ENCODE measurements at places on chromosomes 1 and 21. TPM values are rescaled to one million over a fixed set of nuclear protein-coding genes. Genes with fewer than 3 reads are reported as not detected.

CYP4Z1 gene
- not detected for total RNA-seq

TFF3 gene
- total RNA-seq = 39.0 TPM

AIM2 gene
- 34.0 TPM for total RNA-seq

AKT3 gene
- 74.5 TPM for total RNA-seq

PLA2G2A gene
- 1.6 TPM for total RNA-seq

SH3BGR gene
- 0.69 TPM for total RNA-seq

KRTAP13-3 gene
- not detected for total RNA-seq

FCRL6 gene
- total RNA-seq = 20.1 TPM

DNA sequence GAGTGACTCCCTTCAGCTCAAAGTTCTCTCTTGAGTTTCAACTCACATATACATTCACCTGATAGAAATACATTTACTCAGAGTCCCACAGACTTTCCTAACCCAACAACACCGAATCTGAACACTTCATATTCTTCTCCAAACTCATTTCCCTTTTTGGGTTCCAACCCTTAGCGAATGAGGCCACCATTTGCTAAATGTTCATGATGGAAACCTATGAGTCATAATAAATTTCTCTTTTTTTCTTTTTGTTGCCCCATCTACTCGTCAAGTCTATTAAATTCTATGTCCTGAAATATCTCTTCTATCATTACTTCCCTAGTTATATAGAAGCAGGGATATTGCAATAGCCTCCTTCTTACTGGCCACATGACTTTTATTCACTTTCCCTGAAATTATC is 100.1 kb downstream of the HLX start:
- H3K27ac ChIP-seq = no peak overlapping the region
- DNase-seq = no peak

GRCh38 chr1:66444438-66445265 is 89.3 kb upstream of the SGIP1 start:
- H3K27me3 ChIP-seq = no peaks in the 10 kb centered on the region
- H3K4me3 ChIP-seq = no peak overlapping the region
- no peak for DNase-seq
- H3K27ac ChIP-seq = no peak overlapping the region
- H3K4me1 ChIP-seq = peaks cover 6% of the 10 kb centered on the region

DNA sequence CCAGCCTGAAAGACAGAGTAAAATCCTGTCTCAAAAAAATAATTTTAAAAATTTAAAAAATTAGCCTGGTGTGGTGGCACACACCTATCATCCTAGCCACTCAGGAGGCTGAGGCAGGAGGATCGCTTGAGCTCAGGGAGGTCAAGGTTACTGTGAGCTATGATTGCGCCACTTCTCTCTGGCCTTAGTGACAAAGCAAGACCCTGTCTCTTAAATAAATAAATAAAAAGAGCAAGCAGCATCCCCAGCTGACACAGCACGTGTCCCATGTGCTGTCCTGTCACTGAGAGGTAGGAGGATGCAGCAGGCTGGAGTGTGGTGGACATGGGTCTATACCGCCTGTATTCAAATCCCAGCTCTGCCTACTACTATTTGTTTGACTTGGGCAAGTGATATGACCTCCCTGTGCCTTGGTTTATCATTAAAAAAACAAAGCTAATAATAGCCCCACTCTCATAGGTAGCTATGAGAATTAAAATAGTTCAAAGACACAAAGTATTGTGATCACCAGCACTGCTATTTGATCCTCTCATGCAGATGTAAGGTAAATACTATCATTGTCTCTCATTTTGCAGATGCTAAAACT is 22.2 kb upstream of the ECE1 start:
- H3K27me3 ChIP-seq = no peaks in the 10 kb centered on the region
- peaks cover 6% of the 10 kb centered on the region for H3K36me3 ChIP-seq
- DNase-seq = no peak
- H3K4me3 ChIP-seq = no peak overlapping the region
- no peak overlapping the region for H3K27ac ChIP-seq

GRCh38 chr1:153572569-153573015 is 6.9 kb upstream of the S100A2 start:
- no peaks in the 10 kb centered on the region for H3K36me3 ChIP-seq
- H3K4me3 ChIP-seq = no peak overlapping the region
- peaks cover 38% of the 10 kb centered on the region for H3K4me1 ChIP-seq
- peak; percentile 91 for DNase-seq
- H3K27ac ChIP-seq = peak overlapping the region; percentile 68

- H3K36me3 ChIP-seq = no peaks in the 10 kb centered on the region
- DNase-seq = peak; percentile 88
- H3K4me1 ChIP-seq = peaks cover 46% of the 10 kb centered on the region
- H3K27ac ChIP-seq = peak within 1 kb of the TSS; percentile 79
- H3K27me3 ChIP-seq = peaks cover 7% of the 10 kb centered on the region
Observed at GRCh38 chr1:212699625-212700222, at the start of gene BATF3. Gene BATF3 (minus strand): TSS chr1:212699840. CDS start chr1:212699762, 78 bp downstream.

DNA sequence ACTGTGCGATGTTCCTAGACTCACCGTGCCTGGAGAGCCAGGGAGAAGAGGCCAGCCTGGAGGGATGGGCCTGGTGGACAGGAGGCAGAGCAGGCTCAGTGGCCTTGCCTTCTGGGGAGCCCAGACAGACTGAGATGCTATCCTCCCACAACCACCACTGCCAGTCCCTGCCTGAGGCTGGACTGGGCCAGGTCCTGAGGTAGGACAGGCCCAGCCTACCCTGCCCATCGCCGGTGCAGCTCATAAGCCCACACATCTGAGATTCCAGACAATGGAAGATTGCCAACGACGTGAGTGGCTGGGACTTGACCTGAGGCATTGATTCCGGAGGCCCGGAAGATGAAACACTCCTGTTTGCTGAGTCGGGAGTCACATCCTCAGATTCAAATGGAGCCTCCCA is 5.8 kb downstream of the CLEC20A start:
- H3K36me3 ChIP-seq = no peaks in the 10 kb centered on the region
- no peak overlapping the region for H3K27ac ChIP-seq
- H3K4me1 ChIP-seq = peaks cover 13% of the 10 kb centered on the region
- no peaks in the 10 kb centered on the region for H3K27me3 ChIP-seq
- no peak overlapping the region for H3K4me3 ChIP-seq

- H3K36me3 ChIP-seq = no peaks in the 10 kb centered on the region
- H3K4me3 ChIP-seq = no peak overlapping the region
- no peak overlapping the region for H3K27ac ChIP-seq
- H3K4me1 ChIP-seq = no peaks in the 10 kb centered on the region
Observed at GRCh38 chr1:117260761-117261423, 50.2 kb upstream of the VTCN1 start.

GRCh38 chr1:230935852-230936251 is 42.8 kb downstream of the TTC13 start:
- DNase-seq = no peak
- no peak overlapping the region for H3K27ac ChIP-seq
- peaks cover 9% of the 10 kb centered on the region for H3K36me3 ChIP-seq

DNA sequence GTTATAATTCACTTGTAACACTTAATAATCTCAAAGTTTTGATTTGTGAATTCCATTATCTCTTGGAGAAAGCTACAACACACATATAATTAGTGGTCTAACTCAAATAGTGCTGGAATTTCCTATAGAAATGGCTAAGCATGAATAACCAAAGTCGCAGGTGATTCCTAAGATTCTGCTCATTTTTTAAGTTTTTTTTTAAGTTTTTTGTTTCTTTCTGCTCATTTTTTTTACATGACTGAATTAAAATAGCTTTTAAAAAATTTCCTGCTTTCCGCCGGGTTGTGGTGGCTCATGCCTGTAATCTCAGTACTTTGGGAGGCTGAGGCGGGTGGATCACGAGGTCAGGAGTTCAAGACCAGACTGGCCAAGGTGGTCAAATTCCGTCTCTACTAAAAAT is 90.4 kb downstream of the APP start:
- no peak for DNase-seq
- H3K27ac ChIP-seq = no peak overlapping the region
- no peaks in the 10 kb centered on the region for H3K27me3 ChIP-seq
- no peak overlapping the region for H3K4me3 ChIP-seq
- no peaks in the 10 kb centered on the region for H3K36me3 ChIP-seq

GRCh38 chr1:29264773-29265389 is 28.6 kb downstream of the PTPRU start:
- H3K27me3 ChIP-seq = peaks cover 89% of the 10 kb centered on the region
- DNase-seq = no peak
- no peak overlapping the region for H3K27ac ChIP-seq
- H3K36me3 ChIP-seq = no peaks in the 10 kb centered on the region
- H3K4me3 ChIP-seq = no peak overlapping the region

DNA sequence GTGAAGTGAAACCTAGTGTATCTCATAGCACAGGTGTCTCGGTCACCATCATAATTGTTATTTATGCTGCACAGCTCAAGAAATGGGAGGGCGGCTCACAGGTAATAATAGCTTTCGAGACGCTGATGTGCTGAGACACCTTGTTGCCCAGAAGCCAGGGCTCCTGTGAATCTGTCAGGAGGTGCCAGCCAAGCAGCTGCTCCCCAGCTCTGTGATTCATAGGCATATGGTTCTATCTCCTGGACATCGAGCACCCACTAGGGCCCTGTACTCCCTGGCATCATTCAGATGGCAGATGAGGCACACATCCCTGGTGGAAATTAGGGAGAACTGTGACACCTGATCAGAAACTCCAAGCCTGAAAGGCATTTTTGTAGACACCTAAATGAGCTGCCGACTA is 53.5 kb downstream of the SYT6 start:
- H3K27ac ChIP-seq = no peak overlapping the region
- H3K36me3 ChIP-seq = no peaks in the 10 kb centered on the region
- H3K4me3 ChIP-seq = no peak overlapping the region

DNA sequence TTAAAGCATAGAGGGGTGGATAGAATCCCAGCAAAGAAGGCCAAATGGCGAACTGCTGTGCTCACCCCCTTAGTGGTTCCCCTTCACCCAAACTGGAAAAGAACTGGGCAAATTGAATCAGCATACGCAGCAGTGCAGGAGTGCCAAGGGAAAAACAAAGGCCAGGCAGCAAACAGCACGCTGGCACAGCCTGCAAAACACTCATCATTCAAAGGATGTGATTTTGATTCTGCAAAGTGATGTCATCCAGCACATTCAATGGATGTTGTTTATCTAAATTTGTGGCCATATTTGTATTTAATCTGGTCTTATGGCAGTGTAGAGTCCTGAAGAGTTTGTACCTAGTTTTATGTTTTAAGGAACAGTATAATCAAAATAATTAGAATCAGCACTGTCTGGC is 71.8 kb upstream of the ECE1 start:
- no peaks in the 10 kb centered on the region for H3K27me3 ChIP-seq
- no peak overlapping the region for H3K4me3 ChIP-seq
- H3K36me3 ChIP-seq = no peaks in the 10 kb centered on the region
- DNase-seq = no peak

DNA sequence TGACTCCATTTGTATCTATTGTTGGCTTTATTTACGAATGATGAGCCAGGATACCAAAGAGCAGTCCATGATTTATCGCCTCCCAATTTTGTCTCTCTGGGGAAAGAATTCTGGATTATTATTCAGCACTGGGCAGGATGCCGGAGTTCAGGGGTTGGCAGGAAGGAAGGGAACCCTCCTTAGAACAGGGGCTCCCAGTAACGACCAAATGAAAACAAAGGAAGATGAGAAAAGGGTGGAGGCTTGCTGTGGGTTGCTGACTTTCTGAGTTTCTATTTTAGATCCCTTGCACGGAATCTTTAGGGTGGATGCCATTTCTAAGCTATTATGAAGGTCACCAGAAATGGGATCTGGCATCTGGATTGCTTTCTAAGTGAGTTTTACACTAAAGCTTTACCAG is 231.2 kb upstream of the LYPLAL1 start:
- DNase-seq = no peak
- no peak overlapping the region for H3K27ac ChIP-seq
- H3K4me3 ChIP-seq = no peak overlapping the region
- peaks cover 4% of the 10 kb centered on the region for H3K4me1 ChIP-seq

DNA sequence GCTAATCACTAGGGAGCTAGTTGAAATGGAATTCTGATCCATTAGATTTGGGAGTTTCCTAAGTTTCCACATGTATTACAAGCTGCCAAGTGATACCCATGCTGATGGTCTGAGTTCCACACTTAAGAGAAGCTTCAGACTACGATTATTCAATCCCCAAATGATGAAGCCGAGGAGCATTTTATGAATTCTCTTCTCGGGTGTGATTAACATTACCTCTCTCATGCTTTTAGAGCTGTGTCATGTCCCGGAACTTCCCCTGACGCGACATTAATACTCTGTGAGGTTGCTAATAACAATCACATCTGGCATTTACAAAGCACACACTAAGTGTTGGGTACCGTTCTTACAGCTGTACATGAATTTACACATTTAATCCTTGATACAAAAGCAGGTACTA is 63.0 kb downstream of the KCNJ15 start:
- H3K4me1 ChIP-seq = peaks cover 8% of the 10 kb centered on the region
- H3K27ac ChIP-seq = no peak overlapping the region
- DNase-seq = no peak
- H3K36me3 ChIP-seq = no peaks in the 10 kb centered on the region
- no peaks in the 10 kb centered on the region for H3K27me3 ChIP-seq

DNA sequence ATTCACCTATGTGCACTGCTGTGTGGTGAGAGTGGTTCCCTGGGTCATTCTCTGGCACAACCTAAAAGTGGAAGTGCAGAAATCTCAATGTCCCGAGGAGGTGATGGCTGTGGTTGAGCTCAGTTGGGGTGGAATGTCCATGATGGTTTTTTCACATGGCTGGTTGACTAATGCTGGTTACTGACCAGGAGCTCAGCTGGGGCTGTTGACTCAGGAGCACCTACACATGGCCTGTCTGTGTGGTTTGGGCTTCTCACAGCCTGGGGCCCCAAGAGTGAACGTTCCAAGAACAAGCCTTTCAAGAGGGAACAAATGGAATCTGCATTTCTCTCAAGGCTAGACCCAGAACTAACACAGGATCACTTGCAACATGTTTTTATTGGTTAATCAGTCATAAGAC is 6.4 kb upstream of the KANK4 start:
- H3K4me1 ChIP-seq = no peaks in the 10 kb centered on the region
- DNase-seq = no peak
- H3K36me3 ChIP-seq = no peaks in the 10 kb centered on the region
- peaks cover 13% of the 10 kb centered on the region for H3K27me3 ChIP-seq
- H3K4me3 ChIP-seq = no peak overlapping the region
- no peak overlapping the region for H3K27ac ChIP-seq

- DNase-seq = peak; percentile 34
- H3K4me1 ChIP-seq = no peaks in the 10 kb centered on the region
- no peak overlapping the region for H3K27ac ChIP-seq
- no peaks in the 10 kb centered on the region for H3K36me3 ChIP-seq
- no peaks in the 10 kb centered on the region for H3K27me3 ChIP-seq
- H3K4me3 ChIP-seq = no peak overlapping the region
Observed at GRCh38 chr1:22332795-22333499, 118.7 kb upstream of the ZBTB40 start.

DNA sequence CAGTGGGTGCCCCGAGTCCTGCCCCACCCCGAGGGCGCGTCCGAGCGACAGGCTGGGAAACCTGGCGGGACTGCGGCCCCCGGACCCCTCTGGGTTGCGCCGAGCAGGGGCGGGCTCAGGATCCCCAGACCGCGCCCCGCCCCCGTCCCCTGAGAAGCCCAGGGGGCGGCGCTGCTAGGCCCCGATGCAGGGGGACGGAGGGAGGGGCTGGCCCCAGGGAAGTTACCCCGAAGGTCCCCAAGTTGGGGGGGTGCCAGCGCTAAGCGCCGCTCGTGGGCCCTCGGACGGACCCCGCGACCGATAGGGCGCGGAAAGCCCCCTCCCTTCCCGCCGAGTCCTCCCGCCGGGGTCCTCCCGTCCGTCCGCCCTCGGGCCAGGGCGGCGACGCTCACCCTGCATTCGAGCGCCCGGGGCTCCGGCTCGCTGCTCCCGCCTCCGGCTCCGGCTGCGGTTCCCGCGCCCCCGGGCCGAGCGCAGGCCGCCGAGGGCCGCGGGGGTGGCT is 414 bp downstream of the GPR153 start:
- no peaks in the 10 kb centered on the region for H3K36me3 ChIP-seq
- DNase-seq = no peak
- peaks cover 58% of the 10 kb centered on the region for H3K4me1 ChIP-seq

GRCh38 chr1:153684892-153685291 is 6.4 kb downstream of the NPR1 start:
- H3K27ac ChIP-seq = no peak overlapping the region
- peaks cover under 1% of the 10 kb centered on the region for H3K4me1 ChIP-seq
- no peak for DNase-seq
- no peaks in the 10 kb centered on the region for H3K36me3 ChIP-seq
- H3K27me3 ChIP-seq = peaks cover 20% of the 10 kb centered on the region

Measured in spleen (tissue), 13 donors.